ENCODE measurements at places on chromosomes 3 and 15. TPM values are rescaled to one million over a fixed set of nuclear protein-coding genes. Genes with fewer than 3 reads are reported as not detected.

Gene C3orf20
- under 0.01 TPM for total RNA-seq

Gene HIGD2B
- total RNA-seq = not detected

Gene TEX264
- 35.3 TPM for total RNA-seq

Gene TMEM158
- 40.3 TPM for total RNA-seq

Gene GRM2
- under 0.01 TPM for total RNA-seq

Gene MUC20
- 0.38 TPM for total RNA-seq

Gene UBA3
- 72.1 TPM for total RNA-seq

Gene TMEM43
- total RNA-seq = 85.4 TPM

Gene TMEM42
- total RNA-seq = 13.8 TPM

Gene GPR176
- total RNA-seq = 250 TPM

Gene CELSR3
- total RNA-seq = 0.85 TPM

Gene RTP3
- not detected for total RNA-seq

Gene FXR1
- 182 TPM for total RNA-seq

Gene CLDN11
- total RNA-seq = 225 TPM

Data from regular cardiac myocyte (primary cell).